Smooth muscle cell of trachea (primary cell): ENCODE measurements at places on chromosomes 3 and 15. TPM values are rescaled to one million over a fixed set of nuclear protein-coding genes. Genes with fewer than 3 reads are reported as not detected.

Gene GOLGA6A
- total RNA-seq = not detected in 2 replicates

Gene PTH1R
- 0.66 TPM in 1 of 2 replicates, not detected in the other for total RNA-seq

Gene NIPA2
- 53.2 and 53.9 TPM in 2 replicates for total RNA-seq

Gene APOD
- total RNA-seq = 1.6 and 2.8 TPM in 2 replicates

Gene KCNMB3
- 0.50 and 1.0 TPM in 2 replicates for total RNA-seq
